Activated CD8-positive, alpha-beta memory T cell treated with anti-CD3 and anti-CD28 coated beads for 24 hours (primary cell): ENCODE measurements at places on chromosomes 5 and 9.

- DNase-seq = peak; percentile 69
Measured at GRCh38 chr5:168409591-168410458, 76.4 kb upstream of the RARS1 start.

DNA sequence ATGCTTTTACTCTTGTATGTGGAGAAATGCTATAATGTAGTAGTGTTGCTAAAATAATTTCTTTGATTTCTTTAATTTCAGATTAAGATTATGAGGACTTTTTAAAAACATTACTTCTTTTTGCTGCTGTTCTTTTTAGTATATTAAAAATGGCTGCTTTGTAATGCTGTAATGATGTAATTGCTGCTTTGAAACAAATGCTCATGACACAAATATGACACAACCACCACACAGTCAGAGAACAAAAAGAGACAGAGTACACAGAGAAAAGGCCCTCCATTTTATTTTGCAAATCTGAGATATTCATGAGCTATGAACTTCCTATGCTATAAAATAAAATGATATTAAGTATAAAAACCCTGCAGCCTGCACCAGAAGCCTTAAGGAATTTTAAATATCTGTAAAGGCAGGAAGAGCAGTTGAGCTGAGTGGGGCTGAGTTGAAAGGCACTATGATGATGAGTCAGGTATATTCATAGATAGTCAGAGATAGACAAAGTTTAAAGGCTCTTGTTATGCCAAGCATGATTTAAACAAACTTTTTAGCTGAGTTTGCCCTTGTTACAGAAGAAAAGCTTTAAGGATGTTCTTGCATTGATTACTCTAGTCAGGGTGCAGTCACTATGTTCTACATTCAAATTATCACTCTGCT, 5.1 kb upstream of the POU5F2 start:
- DNase-seq = no peak

DNA sequence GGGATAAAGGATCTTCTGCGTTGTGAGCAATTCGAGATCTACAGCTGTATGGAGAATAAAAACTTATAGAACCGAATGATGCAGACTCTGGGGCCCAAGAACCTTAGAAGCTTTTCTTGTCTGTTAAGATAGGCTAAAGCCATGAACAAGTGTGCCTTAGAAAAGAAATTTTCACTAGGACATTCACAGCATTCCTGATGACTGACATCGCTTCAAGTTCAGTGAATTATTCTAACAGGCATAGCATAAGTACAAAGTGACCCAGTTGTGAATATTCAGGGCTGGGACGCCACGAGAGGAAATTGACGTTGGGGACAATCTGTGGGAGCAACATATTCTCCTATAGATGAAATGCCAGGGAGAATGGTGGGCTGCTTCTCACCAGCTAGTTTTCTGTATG, 32.0 kb upstream of the PANK3 start:
- DNase-seq = no peak

DNA sequence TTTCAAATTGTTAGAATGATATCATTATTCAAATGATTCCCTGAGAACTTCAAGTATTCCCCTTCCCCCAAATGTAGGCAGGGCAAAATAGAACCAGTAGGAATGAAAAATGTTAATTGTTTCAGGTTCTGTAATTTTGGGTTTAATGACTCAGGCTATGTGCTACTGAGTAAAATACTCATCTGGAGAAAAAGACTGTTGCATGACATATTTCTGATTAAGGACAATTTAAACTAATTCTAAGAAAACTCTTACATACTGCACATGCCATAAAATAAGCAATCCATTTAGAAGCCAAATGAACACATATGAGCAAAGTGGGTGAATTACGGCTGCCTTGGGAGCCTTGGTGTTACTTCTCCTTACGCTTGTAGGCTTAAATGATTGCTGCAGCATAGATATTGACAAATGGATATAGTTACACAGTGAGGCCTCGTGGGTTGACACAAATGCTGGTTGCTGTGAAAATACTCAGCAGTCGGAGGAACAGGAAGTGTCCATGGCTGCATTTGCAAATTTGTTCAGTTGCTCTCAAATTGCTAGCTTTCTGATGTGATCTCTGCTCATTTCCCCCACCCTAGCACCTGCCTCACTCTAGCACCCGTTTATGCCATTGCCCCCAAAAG, 174.9 kb upstream of the DMAC1 start:
- peak; percentile 72 for DNase-seq

DNA sequence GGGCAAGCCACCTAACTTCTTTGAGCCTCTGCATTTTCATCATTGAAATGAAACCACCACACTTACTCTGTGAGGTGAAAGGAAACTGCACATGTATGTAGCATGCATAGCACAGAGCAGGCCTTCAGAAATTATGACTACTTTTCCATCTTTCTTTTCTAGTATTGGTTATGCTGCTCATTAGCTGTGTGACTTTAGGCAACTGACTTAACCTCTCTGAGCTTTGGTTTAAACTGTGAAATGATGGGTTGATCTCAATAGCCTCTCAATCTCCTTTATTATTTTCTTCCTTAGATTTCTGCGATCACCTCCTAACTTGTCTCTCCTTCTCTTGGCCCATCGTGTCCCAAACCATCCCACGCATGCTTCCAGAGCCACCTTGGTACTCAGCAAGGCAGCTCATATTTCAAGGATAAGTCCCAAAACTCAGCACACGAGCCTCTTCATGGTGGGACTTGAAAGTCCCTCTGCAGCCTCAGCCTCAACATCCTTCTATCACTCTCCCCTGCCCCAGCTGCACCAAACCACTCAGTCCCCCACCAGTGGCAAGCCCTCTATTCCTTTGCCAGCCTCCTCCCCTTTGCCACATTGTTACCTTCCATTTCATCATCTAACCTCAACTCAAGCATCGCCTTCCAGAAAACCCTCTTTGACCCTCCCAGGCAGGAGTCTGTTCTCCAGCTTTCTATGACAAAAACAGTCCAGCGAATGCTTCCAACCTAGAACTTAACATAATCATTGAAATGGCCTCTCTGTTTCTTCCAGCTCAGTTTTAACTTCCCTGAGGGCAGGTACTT, 60.3 kb upstream of the DNAH5 start:
- no peak for DNase-seq
